ENCODE measurements at places on chromosomes 3 and 15.

DNA sequence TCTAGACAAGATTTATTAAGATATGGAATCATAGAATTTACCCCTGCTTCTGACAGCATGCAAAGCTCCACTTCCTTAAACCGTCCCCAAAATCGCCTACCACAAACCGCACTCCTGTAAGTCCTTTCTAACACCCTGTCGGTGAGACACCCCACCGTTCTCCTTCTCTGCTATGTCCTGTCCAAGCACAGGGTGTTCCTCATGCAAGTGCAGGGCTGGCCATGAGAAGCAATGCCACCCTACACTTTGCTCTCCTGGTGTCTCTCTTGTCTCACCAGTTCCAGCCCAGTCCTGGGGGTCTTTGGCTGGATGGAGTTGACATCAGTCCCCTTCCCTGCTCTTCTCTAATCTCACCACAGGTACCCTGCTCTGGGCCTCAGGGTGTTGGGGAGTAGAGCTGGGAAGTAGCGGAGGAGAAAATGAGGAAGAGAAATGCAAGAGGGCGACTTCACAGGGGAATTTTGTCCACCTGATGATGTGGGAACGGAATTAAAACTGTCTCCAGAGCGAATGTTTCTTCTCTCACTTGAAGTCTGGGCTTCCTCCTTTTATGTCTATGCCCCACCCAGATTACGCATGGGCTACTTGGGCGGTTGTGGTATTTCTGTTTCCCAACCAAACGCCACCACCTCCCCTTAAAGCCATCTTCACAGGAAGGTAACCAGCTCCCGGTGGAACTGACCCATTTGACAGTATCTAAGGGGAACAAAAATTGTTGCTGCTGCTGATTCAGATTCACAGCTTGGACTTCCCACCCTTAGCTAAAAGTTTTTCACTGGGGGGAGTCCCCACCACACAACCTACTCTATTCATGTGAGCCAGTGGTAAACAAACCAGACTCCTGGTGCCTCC, 49.9 kb downstream of the CASR start:
- no peak for DNase-seq

- DNase-seq: no peak
Measured at GRCh38 chr3:172700256-172700655, 10.6 kb downstream of the NCEH1 start.

GRCh38 chr15:66774001-66774814, 72.2 kb downstream of the SMAD6 start:
- DNase-seq: peak; percentile 7

DNA sequence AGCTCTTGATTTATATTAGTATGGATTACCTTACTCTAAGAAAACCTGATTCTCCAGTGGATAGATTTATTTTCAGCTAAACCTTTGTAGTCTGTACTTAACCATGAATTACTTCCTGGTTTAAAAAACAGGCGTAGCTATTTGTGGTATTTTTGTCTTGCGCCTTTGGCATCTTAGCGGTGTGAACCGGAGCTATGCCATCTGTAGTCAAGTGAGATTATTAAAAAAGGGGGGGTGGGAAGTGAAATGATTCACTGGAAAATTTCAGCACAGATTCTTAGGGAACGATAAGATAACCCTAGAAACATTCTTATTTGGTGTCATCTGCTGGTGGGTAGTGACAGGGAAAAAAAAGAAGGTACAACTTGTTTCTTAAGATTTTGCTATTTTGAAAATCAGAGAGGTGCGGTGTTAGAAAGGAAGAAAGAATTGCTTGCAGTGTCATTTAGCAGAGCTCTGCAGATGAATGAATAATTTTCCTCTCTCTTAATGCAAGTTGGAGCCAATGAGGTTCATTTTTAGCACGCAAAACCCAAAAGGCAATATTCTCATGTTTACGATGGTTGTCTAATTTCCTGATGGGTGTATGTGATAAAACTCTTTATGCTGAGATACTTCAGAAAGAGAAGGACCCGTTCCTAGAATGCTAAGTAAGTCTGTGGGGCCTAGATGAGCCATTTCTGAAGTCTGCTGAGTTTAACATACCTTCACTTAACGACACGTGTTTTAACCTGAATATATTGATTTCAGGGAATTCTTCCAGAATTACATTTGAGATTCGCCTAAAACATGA, 44.0 kb downstream of the PSMD6 start:
- DNase-seq: no peak

DNA sequence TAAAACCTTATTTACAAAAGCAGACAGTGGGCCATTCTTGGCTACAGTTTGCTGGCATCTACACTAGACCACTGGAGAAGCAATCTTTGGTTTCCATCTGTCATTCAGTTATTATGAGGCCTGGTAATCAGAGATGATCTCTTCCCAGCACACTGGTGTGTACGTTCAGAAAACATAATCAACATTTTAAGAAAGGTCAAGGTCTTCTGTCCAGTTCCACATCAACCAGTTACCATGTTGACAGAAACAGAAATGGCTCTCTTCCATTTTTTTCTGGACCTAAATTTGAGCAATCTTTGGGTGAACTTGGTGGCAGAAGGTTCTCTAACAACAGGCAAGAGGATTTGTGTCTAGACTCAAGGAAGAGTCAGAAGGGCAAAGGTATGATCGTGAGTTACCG, 29.8 kb upstream of the ARHGEF3 start:
- no peak for DNase-seq

- DNase-seq: no peak
Measured at GRCh38 chr3:138326866-138327595, 2.6 kb downstream of the NME9 start.

DNA sequence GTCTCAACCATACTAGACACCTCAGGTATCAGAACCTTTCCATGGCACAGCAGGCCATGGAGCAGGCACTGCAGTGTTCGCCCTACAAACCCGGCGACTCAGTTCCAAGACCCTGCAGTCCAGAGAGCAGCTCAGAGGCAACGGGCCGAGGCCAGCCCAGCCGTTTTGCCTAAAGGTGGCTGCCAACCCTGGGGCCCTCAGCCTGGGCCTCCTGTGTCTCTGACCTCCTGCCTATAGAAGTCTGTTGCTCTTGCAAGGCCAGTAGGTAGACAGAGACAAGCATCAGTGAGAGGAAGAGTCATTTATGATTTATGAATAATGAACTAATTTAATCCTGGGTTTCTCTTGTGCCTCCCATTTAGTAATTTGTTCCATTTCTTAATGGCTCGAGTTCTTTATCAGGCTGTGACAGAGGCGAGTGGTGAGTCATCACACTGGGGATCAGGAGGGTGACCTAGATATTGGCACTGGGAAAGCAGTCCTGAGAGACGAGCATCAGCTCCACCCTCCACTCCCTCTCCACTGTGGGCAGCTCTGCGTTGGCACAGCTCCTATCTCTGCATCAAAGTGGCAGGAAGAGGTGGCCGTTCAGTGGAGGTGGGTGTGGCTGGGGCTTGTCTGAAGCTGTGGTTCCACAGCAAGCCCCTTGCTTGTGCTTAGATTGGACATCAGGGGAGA, 79.8 kb downstream of the ABHD5 start:
- no peak for DNase-seq

- DNase-seq: no peak
Measured at GRCh38 chr3:23885210-23885609, 31.6 kb downstream of the NKIRAS1 start.

DNA sequence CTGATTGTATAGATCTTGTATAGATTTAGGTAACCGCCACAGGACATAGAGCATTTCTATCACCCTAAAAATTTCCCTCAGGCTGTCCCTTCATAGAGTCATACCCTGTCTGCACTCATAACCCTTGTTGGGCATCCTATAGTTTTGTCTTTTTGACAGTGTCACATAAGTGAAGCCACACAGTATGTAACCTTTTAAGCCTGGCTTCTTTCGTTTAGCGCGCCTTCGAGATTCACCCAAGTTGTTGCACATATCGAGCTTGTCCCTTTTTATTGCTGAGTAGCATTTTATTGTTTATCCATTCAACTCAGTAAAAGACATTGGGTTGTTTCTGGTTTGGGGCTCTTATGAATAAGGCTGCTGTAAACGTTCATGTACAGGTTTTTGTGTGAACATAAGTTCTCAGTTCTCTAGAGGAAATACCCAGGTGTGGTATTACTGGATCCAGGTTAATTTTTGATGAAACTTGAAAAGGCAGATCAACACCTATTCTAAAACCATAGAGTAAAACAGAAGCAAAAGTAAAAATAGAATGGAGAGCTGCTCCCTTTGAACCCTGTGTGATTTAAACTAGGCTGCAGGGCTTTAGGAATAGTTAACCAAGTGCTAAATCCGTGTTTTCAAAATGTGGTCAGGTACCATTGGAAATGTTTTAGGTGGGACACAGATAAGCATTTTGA, 49.5 kb downstream of the CD86 start:
- DNase-seq: no peak

DNA sequence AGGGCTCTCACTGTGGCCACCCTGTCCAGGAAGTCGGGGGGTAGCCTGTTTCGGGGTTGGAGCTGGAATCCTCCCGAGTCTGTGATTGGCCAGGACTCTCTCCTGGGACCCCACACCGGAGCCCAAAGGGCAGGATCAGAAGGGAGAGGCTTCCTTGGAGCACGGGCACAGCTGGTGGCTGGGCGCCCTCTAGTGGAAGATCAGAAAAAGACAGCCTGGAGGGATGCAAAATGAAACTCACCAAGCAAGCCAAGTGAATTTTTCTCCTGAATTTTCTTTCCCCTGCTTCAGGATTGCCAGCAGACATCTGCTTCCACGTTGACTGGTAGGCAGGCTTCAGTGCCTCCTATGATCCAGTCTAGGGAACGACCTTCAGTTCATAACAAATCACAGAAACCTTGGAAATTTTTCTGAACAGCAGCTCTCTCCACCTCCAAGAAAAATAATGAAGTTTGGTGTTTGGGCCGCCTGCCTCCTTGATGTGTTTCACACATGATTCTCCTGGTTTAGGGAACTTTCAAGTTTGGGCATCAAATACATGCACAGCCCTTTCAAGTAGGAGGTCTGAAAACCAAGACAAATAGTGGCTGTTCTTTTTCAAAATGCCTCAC, 224.6 kb downstream of the VPS13C start:
- DNase-seq: peak; percentile 32

DNA sequence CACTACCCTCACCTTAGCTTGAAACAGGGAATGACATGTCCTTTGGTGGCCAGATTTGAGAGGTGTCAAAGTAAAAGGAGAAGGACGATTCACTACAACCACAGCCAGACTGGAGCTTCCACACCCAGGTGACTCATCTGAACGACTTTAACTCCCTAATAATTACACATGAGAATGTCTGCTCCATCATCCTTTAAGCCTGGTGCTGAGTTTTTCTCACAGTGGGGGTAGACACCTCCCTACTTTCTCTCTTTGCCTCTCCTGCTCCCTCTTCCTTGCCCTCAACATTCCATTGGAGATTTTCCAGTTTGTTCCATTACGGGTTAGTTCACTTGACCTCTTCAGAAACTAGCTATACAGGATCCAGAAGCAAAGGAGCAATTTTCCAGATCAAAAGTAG, 154.3 kb upstream of the BHLHE40 start:
- DNase-seq: no peak
